ENCODE measurements at places on chromosomes 2 and 18.

GRCh38 chr2:96801005-96801785 lies 14.9 kb upstream of the CNNM3 start:
- peak; percentile 81 for DNase-seq

- no peak for DNase-seq
Observed at GRCh38 chr2:127032621-127033020, 74.3 kb downstream of the BIN1 start.

DNA sequence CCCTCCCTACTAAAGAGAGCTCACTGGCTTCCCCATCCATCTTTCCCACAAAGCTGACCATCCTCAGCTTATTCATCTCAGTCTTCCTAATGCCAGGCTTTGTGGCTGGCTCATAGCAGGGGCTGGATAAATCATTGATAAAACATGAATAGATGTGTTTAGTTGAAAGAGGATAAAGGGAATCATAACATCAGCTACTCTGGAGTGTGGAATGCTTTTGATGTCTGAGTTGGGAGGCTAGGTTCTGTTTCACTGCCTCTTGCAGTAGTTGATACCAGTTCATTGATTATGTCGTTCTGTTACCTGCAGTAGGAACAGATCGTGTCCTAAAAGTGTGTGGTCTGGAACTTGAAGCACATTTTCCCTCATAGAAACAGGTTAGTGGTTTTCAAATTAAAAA lies 66.3 kb upstream of the HK2 start:
- DNase-seq = no peak

DNA sequence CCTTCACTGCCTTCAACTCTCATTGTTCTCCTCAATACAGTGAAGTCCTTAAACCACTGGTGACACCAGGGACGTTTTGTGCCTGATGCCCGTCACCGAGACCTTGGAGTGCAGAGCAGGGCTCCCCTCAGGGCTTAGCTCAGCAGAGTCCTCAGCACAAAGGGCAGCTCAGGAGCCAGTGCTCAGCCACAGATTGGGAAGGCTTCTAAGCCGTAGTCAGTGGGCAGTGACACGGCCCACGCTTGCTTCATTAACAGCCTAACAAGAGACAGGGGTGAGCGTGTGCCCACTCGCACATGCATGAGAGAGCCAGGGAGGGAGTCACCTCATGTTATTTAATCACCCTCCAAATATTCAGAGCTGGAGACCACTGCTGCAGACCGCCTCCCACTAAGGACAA lies 137.5 kb downstream of the SH3RF3 start:
- DNase-seq = no peak

GRCh38 chr2:95052804-95053479 lies 27.4 kb downstream of the MAL start:
- DNase-seq = no peak

- no peak for DNase-seq
Observed at GRCh38 chr18:22164337-22165048, 4.9 kb upstream of the GATA6 start.

DNA sequence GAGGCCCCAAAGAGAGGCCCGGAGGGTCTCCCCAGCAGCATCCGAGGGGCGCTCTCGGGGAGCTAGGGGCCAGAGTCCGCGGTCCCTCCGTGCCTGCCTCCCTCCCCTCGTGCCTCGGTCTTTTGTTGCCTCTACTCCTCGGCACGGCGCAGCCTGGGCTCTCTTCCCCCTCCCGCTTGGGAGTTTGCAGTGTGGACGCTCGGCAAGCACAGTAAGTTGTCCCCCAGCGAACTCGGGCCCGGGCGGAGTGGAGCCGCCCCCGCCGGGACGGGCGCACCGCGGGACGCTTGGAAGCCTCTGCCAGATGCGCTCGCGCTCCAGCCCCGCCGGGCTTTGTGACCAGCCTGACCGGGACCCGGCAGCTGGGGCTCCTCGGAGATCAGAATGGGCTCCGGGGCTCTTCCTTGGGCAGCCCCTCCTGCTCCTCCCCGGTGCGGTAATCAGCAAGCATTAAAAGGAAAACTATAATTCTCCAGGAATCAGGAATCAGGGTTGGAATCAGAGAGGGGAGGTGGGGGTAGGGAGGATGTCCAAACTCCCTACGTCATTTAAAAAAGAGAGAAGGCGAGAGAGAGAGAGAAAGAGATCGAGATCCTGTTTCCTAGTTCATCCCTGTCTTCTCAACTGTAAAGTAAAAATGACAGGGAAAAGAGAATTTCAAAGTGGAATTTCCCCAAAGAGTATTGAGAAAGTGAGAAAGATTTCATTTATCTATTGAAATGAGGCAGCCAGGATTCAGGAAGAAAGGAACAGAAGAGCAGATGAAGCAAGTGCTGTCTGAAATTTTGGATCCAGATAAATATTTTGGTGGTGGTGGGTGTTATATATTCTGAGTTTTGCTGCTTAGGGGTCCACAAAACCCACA lies 786 bp upstream of the TMEM200C start:
- DNase-seq = peak; percentile 83

DNA sequence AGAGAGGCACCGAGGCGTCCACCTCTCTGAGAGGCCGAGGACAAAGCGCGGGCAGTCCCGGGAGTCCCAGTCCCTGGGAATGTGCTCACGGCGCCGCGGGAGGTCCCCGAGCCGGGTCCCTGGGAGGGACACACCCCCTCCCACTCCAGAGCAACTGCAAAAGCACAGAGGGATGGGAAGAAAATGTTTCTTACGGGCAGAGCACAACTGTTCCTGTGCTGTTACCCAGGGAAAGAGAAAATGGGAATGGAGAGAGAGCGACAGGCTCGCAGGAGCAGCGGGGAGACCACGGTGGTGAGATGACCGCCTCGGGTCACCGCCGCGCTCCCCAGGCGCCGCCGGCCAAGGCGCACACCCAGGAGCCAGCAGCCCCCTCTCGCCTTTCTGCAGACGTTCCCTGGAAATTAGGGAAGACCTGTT lies 1.2 kb upstream of the BCL11A start:
- no peak for DNase-seq

DNA sequence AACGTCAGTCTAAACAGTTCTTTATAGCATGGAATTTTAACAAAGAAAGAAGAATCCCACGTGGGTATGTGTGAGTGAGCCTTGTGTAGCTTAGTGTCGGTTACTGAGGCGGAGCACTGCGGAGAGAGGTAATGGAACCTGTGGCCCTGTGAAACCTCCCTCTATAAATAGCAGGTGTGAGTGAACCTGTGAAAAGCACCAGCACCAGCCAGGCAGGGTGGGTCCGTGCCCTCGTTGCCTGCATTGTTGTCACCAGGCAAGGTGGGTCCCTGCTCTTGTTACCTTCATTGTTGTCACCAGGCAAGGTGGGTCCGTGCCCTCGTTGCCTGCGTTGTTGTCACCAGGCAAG lies 4.7 kb downstream of the CTDP1 start:
- DNase-seq = no peak

DNA sequence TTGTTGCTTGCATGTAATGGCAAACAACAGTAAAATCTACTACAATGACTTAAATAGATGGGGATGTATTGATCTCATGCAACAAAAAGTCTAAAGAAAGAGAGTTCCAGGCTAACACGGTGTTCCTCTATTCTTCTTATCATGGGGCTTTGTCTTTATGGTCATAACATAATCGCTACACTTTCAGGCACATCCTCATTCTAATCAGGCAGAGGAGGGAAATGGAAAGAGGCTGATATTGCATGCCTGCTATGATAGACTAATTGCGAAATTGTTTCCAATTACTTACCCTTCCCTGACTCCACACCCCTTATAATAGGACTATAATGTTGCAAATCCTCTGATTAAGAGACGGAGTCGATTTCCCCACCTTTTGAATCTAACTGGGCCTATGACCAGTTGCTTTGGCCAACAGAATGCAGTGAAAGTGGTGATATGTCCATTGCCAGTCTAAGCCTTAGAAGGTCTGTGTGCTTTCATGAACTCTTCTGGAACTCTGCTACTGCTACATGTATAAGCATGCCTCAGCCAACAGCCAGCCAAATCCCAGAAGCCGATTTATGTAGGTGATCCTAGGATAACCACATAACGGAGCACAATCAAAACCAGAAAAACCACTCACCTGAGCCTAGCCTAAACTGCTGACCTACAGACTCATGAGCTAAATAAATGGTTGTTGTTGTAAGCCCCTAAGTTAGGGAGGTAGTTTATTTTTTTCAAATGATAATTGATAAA lies 180.3 kb upstream of the TACR1 start:
- DNase-seq = no peak

DNA sequence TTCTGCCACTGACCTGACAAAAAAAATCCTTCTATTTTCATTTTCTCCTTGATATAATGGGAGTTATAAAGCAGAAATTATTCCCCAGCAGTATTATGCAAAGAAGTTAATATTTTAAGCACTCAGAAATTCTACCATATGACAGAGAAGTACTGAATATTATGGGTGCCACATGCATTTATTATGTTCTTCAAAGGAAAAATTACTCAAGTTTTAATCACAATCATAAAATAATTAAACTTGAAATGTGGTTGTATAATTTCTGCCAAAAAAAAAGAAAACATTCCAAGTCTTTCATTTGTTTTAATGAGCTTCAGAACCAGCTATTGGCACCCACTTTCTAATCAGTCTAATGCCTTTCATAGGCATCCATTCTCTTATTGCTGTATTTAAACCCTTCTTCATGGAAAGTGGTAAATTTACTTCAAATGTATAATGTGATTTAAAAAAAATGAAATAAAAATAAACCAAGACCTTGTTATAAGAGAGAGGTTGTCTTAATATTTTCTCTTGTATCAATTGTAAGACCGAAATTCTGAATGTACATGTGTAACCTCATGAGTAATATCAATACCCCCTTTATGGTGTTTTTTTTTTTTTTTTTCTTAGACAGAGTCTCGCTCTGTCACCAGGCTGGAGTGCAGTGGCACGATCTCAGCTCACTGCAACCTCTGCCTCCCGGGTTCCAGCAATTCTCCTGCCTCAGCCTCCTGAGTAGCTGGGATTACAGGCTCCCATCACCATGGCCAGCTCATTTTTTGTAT lies 302.3 kb downstream of the IRS1 start:
- DNase-seq = no peak

- DNase-seq = peak; percentile 11
Observed at GRCh38 chr2:2507417-2507997, 176.4 kb upstream of the MYT1L start.

Data from urothelium cell line (cell line).